ENCODE measurements at places on chromosomes 1 and 21.
A peak's percentile ranks its signal among the peaks of the same experiment; 100 is the strongest.

DNA sequence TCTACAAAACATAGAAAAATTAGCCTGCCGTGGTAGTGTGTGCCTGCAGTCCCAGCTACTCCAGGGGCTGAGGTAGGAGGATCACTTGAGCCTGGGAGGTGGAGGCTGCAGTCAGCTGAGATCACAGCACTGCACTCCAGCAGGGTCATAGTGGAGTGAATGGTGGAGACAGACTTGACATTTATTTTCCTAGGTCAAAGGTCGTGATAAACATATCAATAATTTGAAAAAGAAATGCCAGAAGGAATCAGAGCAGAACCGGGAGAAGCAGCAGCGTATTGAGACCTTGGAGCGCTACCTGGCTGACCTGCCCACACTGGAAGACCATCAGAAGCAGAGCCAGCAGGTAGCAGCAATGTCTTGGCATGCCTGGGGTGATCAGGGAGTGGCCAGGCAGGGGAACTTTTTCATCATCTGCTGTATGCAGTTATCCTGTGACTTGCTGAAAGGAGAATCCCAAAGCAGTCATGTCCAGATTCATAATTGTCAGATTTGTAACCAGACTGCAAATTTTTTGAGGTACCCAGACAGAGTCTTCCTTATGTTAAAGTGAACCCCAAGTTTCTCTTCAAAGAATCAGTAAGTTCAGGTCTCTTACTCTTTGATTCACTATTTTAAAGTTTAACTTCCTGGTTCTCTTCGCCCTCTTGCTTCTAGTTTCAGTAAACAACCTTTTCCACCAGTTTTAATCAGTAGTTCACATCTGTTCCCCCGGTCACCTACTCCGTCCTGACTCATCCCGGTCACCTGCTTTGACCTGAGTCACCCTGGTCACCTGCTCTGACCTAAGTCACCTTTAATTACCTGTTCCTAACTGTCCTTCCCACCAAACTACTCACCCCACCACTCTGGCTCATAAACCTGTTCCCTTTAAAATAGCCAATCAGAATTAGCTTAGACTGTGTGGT lies 11.3 kb upstream of the SH3BGRL3 start:
- DNase-seq: no peak

DNA sequence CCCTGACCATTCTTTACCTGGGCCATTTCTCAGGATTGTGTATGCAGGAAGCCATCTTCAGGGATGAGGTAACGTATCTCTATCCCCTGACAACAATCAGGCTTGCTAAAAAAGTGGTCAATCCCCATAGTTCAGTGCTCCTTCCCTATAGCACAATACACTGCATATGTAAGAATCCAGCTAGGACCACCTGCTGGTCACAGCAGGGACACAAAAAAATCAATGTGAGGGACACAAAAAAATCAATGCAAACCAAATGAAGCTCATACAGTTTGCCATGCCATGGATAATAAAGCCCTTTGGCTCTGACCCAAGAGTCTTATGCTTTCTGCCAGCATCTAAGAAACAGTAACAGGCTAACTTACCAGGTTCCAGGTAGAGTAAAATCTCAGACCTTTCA lies 16.3 kb downstream of the ACBD6 start:
- no peak for DNase-seq

DNA sequence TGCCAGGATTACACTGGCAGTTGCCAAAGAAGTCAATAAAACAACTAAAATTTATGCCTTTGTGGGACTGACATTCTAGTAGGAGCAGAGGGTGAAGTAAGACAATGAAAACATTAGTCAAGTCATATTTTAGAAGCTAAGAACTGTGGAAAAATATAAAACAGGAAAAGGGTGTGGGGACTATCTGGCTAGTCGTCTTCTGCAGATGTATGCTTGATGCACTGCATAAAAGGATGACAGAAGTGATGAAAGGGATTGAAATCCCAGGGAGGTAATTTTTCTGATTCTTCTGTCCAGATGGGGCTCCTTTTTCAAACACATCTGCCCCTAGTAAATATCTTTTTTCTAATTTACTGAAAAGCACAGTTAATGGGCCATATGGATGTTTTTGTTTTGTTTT lies 706.3 kb downstream of the ADGRL2 start:
- DNase-seq: no peak

- DNase-seq: no peak
Measured at GRCh38 chr1:223341121-223341520, 22.9 kb downstream of the SUSD4 start.

GRCh38 chr1:229122606-229123005 lies 148.3 kb upstream of the RAB4A start:
- DNase-seq: no peak

DNA sequence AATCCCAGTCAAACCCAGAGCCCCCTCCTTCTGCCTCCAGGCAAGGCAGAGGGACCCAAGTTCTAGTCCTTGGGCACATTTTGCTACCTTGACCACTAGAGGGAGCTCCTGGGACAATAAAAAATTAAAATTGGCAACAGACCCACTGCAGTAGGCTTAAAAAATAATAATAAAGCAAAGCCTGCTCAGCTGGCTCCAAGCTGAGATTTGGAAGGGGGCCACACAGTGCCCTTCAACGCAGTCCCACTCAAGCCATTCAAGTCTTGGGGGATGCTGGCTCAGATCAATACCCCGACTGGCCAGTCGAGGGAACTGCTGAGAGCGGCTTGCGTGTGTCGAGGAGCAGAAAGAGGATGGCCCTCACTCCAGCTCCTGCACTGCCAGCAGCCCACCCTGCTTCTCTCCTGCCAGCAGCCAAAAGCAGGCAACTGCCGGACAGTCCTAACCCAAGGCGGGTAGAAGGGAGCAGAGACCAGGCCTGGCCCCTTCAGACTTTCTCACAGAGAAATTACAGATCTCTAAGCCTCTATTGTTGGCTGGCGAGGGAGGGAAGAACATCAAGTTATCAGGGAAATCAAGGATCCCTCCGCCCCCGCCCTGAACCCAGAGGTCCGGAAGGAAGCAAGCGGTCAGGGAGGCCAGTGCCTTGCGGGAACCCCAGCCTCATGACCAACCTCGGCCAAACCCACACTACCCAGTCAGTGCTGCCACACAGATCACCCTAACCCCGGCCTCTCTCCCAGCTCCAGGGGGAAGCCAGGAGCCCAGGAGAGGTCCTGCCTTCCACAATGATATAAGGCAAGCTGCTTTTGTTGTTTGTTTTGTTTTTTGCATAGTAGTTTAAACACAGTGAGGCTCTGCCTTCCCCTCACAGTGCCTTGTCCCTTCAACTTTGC lies 4.9 kb upstream of the ALDH4A1 start:
- DNase-seq: peak; percentile 63

DNA sequence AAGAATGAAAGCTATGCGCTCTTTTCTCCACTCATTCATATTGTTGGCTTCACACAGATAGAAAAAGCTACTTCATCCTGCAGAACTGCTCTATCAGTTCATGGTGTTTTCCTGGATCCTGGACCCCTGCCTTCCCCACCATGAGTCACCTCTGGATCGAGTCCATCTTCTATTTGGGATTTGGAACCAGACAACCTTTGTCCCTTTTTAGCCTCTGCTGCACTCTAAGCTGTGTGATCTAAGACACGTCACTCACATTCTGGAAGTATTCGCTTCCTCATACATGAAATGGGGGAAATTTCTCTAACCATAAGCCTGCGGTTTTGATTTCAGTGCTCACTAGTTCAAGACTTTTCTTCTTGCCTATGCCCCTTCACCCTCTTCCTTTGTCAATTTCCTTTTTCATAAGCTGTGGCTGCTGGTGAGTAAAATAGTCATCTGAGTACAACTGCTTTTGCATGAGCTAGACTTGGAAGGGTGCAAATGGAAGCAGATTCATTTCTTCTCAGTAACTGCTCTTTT lies 14.1 kb upstream of the DEGS1 start:
- DNase-seq: no peak

- DNase-seq: peak; percentile 77
Measured at GRCh38 chr1:160954158-160955104, at the start of gene ITLN2. Gene ITLN2, minus strand, starts transcription at chr1:160954809. Its CDS starts 68 bp downstream, at chr1:160954741.

DNA sequence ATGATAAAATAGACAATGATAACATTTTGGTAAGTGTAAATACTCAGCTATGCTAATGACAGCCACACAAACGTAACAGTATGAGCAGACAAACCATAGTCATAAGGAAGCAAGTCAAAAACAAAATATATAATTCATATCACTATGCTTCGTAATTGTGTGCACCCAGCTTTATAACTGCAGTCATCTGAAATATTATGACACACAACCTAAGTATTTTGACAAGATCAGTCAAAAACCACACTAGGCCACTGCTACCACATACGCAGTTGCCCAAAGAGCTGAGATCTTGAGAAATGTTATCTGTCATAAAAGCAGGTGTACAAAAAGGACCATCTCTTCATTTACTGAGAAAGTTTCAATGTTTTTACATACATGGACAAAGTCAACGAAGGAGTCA lies 26.0 kb downstream of the RNASEL start:
- DNase-seq: no peak

- DNase-seq: no peak
Measured at GRCh38 chr1:2962541-2962940, 58.7 kb upstream of the ACTRT2 start.

GRCh38 chr21:29654855-29655254 lies 284.9 kb downstream of the GRIK1 start:
- no peak for DNase-seq

- no peak for DNase-seq
Measured at GRCh38 chr1:42430286-42431135, 25.3 kb downstream of the ZMYND12 start.

DNA sequence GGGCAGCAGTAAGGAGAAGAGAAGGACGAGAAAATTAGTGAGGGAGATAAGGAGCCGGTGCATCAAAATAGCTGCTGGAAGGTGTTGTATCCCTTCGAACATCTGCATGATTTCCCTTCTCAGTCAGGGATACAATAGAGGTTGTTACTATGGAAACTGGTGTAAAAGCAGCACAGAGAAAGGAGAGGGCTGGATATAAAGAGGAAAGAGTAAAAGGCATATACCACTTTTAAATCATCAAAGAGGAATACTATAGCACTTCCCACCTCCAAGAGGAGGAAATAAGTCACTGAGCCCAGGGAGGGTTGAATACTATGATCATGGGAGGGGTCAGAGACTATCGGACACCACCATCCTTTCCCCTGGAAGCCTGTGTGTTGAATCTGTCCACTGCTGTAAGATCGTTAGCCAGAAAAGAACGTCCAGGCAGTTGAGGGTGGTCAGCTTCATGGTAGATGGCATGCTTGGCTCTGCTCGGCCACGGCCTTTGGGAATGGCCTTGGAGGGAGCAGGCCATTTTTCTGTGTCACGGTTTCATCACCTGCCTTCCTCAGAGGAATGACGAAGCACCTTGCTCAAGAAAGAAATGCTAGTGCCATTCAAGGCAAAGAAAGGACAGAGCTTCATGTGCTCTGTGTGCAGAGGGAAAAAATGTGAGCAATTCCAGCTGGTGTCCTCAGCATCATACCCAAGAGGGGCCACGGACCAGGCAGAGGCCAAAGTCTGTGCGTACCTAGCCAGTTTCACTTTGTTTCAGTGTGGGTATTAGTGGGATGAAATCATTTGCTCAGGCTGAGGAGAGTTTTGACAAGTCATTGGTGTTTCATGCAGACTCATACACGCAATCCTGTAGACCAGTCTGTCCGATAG lies 64.2 kb downstream of the IRF2BP2 start:
- no peak for DNase-seq

- DNase-seq: peak; percentile 25
Measured at GRCh38 chr1:224589006-224589405, 27.1 kb upstream of the CNIH3 start.

- DNase-seq: no peak
Measured at GRCh38 chr21:39029086-39029755, 154.0 kb downstream of the PSMG1 start.

GRCh38 chr1:190320952-190321351 lies 156.7 kb downstream of the BRINP3 start:
- peak; percentile 30 for DNase-seq

GRCh38 chr1:27099135-27099586 lies 55.8 kb downstream of the SLC9A1 start:
- DNase-seq: peak; percentile 29

DNA sequence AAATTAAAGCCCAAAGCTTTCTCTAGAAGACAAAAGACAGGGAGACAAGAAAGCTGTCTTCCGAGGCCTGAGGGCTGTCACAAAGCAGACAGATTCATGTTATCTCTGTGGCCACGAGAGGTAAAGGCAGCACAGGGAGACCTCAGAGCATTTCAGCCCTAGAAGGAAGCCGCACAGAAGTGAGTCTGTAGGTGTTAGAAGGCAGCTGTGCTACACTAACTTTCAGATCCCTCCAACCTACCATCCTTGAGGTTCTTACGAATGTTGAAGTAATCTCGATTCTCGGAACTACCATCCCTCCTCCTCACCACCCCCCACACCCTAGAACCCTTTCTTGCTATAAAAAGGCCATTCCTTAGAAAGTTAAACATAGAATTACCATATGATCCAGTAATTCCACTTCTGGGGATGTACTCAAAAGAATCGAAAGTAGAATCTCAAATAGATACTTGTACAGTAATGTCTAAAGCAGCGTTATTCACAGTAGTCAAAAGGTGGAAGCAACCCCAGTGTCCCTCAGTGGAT lies 21.5 kb upstream of the LYST start:
- no peak for DNase-seq

GRCh38 chr1:192316942-192317450 lies at the start of gene RGS21:
Gene RGS21, plus strand, starts transcription at chr1:192316992. Its CDS starts 26,045 bp downstream, at chr1:192343037.
- DNase-seq: no peak

- no peak for DNase-seq
Measured at GRCh38 chr1:31744165-31744888, 19.8 kb downstream of the ADGRB2 start.

GRCh38 chr1:169019419-169020058 lies 87.0 kb upstream of the ATP1B1 start:
- DNase-seq: no peak

- no peak for DNase-seq
Measured at GRCh38 chr1:201224666-201225370, 34.2 kb downstream of the IGFN1 start.

GRCh38 chr1:95073446-95073845 lies 695 bp upstream of the ALG14 start:
- DNase-seq: no peak

- no peak for DNase-seq
Measured at GRCh38 chr21:42400525-42400924, 3.2 kb upstream of the UBASH3A start.

DNA sequence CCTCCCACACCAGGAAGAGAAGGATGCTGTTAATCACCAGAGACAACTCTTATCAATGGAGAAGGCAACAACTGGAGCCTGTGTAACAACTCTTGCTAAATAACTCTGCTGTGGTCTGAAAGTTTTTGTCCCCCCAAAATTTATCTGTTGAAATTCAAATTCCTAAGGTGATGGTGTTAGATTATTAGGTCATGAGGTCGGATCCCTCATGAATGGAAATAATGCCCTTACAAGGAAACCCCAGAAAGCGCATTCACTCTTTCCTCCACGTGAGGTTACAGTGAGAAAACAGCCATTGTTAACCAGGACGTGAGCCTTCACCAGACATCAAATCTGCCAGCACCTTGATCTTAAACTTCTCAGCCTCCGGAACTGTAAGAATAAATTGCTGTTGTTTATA lies 141.9 kb upstream of the CXADR start:
- DNase-seq: peak; percentile 3

Measured in SK-MEL-5 (cell line).